NCI-H2081 treated with DMSO at 0.1 percent for 48 hours (cell line): ENCODE measurements at places on chromosomes 5 and 9.

DNA sequence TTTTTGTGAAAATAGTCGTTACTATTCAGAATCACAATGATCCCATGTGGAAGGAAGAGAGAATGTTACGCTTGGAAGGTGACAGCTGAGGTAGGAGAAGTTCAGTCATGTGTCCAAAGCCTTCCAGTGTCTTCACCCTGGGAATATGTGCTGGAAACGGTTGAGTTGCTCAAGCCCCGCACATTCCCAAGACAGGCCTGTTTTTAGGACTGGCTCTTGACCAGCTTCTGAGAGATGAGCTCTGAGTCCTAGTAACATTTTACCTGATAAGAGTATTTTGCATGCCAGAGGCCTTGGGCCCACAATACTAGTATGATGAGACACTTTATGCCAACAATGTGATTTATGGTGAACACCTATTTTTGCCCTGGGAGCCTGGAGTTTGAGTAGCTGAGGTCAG lies 101.7 kb downstream of the LMNB1 start:
- DNase-seq: no peak

GRCh38 chr5:111748304-111748763 lies 8.7 kb downstream of the NREP start:
- DNase-seq: no peak

DNA sequence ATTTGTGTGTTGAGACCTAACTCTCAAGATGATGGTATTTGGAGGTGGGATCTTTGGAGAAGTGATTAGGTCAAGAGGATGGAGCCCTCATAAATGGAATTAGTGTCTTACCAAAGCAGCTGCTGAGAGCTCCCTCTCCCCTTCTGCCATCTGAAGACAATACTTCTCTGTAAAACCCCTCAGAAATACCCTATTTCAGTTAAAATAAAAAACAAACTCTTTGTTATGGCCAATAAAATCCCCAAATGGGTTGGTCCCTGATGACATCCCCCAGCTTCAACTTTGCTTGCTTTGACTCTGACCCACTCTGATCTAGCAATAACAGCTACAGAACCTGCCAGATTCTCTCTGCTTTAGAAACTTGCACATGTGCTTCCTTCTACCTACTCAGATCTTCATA lies 100.9 kb downstream of the SNCAIP start:
- no peak for DNase-seq

- no peak for DNase-seq
These were observed 12.6 kb downstream of the QSOX2 start for GRCh38 chr9:136232969-136233368.

DNA sequence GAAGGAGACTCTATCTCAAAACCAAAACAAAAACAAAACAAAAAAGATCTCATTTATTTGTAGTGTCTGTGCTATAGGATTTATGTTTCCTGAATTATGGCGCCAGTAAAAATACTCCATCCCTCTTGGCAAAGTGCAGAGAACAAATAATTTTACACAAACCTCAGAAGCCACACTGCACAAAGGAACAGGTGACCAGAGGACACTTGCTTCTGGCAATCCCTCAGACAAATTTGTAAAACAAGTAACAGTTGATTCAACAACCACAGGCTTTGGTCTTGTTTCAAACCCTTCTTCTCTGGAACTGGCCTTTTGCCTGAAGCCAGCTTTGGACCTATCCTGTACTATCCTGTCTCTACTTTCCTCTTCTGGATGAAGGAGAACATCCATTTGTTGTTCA lies 502.1 kb downstream of the DMAC1 start:
- no peak for DNase-seq

- DNase-seq: no peak
These were observed 84.6 kb downstream of the IARS1 start for GRCh38 chr9:92208693-92209524.

- no peak for DNase-seq
These were observed 80.1 kb upstream of the LPAR1 start for GRCh38 chr9:111118256-111118948.
